ENCODE measurements at places on chromosomes 16 and 17.

GRCh38 chr17:60135151-60135950, 14.4 kb upstream of the CA4 start:
- peak; percentile 100 for DNase-seq

- DNase-seq, result no peak
Observed at GRCh38 chr17:78418326-78419026, 40.0 kb downstream of the PGS1 start.

DNA sequence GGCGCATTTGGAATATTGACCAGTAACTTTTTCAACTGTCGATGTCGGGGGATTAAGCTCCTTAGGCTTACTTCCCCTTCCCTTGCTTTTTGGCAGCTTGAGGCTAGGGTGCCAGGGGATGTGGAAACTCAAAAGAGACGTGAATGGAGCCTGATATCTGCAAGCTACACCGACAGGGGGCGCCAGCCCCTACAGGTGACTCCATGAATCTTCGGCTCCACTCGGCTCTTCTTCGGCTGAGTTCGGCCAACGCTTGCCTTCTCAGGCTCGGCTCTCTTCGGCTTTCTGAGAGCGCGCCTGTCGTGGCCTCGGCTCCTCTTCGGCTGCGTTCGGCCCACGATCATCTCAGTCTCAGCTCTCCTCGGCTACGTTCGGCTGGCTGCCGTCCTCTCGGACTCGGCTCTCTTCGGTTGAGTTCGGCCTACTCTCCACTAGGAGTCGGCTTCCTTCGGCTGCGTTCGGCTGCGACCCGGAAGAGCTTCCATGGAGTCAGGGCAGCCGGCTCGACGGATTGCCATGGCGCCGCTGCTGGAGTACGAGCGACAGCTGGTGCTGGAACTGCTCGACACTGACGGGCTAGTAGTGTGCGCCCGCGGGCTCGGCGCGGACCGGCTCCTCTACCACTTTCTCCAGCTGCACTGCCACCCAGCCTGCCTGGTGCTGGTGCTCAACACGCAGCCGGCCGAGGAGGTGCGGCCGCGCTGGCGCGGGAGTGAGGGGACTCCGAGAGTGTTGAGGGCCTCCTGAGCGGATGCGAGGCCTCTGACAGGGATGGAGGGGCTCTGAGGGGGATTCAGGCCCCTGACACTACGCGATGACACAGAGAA, at the start of gene ERCC4:
TSS of gene ERCC4 (plus strand) at position 472 of the 827 bp plus-strand sequence. CDS start at position 484, 12 bp downstream.
- DNase-seq, result peak; percentile 98

DNA sequence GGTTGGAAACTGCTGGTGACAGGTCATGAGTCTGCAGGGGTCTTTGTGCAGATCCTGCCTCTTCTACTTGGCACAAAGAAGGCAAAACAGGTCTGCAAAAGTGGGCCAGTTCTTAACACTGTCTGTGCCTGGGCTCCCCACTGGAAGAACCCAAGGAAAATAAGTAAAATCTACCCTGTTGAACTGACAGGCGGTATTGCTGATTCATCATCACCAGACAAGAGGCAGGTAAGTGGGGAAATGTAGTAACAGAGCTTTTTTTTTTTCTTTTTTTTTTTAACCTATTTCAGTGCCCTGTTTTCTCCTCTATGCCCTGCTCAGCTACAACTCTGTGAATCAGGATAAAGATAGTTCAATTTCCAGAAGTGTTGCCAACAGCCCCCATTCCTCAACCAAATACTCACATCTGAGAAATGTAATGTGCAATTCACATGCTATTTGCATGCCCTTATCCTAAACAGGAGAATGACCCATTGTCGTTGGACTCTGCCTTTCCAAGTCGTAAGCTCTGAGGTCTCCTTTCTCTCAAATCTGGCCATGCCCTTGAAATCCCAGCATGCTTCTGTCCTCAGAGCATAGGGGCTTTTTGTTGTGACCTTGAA, 237.0 kb downstream of the SOX9 start:
- peak; percentile 50 for DNase-seq

DNA sequence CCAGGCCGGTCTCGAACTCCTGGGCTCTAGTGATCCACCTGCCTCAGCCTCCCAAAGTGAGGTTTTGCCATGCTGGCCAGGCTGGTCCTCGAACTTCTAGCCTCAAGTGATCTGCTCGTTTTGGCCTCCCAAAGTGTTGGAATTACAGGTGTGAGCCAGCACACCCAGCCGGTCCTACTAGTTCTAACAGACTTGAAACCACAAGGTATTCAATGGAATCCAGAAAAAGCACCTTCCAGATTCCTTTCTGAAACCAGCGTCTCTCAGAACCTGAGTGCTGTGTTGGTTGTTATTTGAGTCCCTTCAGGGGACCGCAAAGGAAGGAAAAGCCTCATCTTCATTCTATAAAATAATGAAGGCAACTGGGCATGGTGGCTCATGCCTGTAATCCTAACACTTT, 4.1 kb downstream of the KRABD2 start:
- no peak for DNase-seq

DNA sequence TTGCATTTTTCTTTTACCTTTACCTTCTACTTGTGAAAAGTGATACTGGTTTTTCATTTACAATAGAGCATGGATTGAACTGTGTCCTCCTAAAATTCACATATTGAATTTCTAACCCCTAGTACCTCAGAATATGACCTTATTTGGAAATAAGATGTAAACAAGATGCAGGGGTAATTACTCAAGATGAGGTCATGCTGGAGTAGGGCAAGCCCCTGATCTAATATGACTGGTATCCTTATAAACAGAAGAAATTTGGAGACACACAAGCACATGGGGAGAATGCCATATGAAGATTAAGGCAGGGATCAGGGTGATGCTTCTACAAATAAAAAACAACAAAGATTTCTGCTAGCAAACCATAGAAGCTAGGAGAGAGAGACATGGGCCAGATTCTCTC, 12.2 kb downstream of the MYH13 start:
- no peak for DNase-seq

- DNase-seq, result no peak
Observed at GRCh38 chr16:1535391-1536291, 2.2 kb downstream of the TMEM204 start.

DNA sequence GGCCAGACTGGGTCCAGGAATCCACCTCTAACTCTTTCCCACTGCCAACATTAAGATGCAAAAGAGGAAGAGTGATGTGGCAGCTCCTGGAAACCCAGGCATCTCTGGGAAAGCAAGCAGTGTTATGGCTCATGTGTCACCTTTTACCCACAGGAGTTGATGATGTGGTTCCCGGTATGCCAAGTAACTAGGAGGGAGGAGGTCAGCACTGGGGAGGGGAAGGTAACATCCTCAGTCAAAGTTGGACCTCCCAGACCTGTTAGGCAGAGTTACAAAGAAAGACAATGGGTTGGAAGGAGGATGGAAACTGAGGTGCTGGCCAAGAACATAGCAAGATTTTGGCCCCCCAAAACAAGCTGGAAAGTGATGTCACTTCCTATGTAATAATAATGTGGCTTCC, 11.4 kb downstream of the KRABD2 start:
- DNase-seq, result no peak

DNA sequence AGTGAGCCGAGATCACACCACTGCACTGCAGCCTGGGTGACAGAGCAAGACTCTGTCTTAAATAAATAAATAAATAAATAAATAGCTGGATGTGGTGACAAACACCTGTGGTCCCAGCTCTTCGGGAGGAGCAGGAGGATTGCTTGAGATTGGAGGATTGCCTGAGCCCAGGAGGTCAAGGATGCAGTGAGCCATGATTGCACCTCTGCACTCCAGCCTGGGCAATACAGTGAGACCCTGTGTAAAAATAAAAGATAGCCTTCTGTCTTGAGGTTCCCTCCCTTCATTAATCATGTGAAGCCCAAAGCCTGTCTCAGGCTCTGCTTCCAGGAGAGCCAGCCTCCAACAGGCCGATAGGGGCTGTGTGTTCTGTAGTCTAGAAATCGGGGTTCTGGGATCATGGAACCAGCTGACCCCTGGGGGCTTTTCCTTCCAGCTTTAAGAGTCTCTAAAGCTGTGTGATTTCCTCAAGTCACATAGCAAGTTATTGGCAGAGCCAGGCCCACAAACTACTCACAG, 34.5 kb upstream of the IL34 start:
- no peak for DNase-seq

DNA sequence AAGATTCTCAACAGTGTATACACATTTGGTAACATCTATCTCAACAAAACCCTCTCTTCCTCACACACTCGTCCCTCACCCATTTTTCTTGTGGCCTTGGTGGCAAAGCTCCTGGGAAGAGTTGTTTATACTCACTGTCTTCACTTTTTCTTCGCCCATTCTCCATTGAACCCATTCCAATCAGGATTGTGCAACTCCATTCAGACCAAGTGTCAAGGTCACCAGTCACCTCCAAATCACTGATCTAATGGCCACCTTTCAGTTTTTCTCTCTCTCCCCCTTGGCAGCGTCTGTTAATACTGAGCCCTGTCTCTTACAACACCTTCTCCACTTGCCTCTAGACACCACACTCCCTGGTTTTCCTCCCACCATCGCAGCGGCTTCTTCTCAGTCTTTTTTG, 8.6 kb upstream of the SLC13A5 start:
- DNase-seq, result no peak

DNA sequence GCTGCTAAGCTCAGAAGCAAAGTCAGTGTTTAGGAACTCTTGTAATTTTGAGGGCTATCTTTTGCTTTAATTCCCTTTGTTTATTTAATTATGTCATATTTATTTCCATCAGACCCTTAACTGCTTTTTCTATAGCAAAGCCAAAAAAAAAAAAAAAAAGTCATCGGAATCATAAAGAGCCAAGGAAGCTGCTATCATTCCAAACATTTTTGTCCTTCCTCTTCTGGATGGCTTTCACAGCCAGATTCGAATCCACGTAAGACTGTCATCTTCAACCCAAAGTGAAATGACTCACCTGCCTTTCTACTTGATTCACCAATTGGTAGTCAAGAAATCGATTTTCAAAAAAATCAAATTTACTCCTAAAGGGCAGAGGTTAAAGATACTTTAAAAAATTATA, 38.4 kb downstream of the WIPI1 start:
- no peak for DNase-seq

- DNase-seq, result peak; percentile 10
Observed at GRCh38 chr17:4327606-4328005, 38.9 kb downstream of the UBE2G1 start.

GRCh38 chr16:29650771-29651170, 12.3 kb upstream of the SPN start:
- no peak for DNase-seq

DNA sequence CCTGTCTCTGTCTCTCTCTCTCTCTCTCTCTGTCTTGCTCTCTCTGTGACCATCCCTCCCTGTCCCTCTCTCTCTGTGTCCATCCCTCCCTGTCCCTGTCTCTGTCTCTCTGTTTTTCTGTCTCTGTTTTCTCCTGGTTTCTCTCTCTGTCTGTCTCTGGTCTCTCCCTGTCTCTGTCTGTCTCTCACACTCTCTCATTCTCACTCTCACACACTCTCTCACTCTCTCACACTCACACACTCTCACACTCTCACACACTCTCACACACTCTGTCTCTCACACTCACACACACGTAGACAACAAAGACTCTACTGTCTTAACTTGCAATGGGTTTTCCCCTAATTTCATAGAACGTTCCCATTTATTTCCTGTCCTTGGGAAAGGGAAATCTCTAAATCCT, 299.5 kb downstream of the FOXL1 start:
- DNase-seq, result no peak

- no peak for DNase-seq
Observed at GRCh38 chr16:18039931-18040330, 296.6 kb downstream of the NPIPA8 start.

- peak; percentile 23 for DNase-seq
Observed at GRCh38 chr17:66677201-66677981, 157.5 kb upstream of the CACNG5 start.

- no peak for DNase-seq
Observed at GRCh38 chr17:78138204-78139060, 7.8 kb upstream of the C17orf99 start.

DNA sequence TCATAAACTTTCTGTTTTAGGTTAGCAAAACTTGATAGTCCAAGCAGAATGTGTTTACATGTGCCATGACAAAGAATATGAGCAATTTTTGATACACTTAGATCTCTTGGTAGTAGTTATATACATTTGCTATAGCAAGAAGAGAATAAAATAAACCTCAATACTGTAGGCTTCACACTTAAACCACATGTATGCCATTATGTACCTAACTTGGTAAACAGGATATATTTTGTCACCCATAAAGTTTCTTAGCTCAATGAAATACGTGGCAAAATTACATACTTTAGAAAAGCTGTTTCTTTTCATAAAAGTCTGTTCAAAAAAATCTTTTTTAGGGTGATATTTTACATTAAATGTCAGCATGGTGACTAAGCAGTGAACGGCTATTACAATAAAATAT, 184.7 kb downstream of the MYO1D start:
- DNase-seq, result no peak

DNA sequence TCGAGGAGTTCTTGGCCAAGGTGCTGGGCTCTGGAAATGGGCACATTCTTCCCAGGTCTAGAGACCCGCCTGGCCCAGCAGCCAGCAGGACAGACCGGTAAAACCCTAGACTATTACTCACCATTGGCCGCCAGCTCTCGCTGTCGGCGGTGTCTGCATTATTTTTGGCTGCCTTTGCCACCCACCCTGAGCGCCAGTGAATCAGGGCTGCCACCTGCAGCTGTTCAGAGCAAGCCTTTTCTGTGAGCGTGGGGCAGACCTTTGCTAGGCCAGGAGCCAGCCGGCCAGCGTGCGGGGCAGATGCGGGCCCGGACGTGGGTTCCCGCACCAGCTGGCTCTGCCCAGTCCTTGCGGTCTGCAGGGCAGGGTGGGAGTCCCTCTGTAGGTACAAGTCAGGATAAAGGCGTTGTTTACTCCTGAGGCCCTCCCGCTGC, 15.8 kb upstream of the CLEC18A start:
- no peak for DNase-seq

DNA sequence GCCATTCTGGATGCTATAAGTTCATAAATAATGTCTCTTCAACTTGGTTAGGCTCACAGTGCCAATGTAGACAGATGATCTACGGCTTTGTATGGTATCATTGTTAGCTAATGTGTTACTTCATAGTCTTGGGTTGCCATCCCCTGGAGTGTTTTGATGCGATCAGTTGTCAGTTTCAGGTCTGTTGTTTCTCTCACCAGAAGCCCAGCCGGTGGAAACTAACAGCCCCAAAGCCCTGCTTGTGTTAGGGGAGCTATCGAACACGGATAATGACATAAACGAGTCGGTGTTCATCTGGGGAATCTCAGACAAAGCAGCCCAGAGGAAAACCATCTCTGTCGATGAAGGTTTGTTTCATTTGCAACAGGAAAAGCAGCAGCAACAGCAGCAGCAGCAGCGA, 107.4 kb upstream of the ANKFN1 start:
- no peak for DNase-seq

GRCh38 chr16:55811811-55812210, 21.1 kb downstream of the CES1 start:
- DNase-seq, result no peak

- DNase-seq, result peak; percentile 95
Observed at GRCh38 chr17:42517516-42517915, 18.5 kb upstream of the NAGLU start.

All from urothelium cell line (cell line).